ENCODE measurements at places on chromosomes 16 and 17.

- no peak for DNase-seq
Measured at GRCh38 chr16:71880176-71880575, 3.8 kb downstream of the ZNF821 start.

- no peak for DNase-seq
Measured at GRCh38 chr16:50276801-50277555, 10.6 kb downstream of the ADCY7 start.

GRCh38 chr16:30557707-30557956 is 542 bp downstream of the ZNF764 start:
- no peak for DNase-seq

DNA sequence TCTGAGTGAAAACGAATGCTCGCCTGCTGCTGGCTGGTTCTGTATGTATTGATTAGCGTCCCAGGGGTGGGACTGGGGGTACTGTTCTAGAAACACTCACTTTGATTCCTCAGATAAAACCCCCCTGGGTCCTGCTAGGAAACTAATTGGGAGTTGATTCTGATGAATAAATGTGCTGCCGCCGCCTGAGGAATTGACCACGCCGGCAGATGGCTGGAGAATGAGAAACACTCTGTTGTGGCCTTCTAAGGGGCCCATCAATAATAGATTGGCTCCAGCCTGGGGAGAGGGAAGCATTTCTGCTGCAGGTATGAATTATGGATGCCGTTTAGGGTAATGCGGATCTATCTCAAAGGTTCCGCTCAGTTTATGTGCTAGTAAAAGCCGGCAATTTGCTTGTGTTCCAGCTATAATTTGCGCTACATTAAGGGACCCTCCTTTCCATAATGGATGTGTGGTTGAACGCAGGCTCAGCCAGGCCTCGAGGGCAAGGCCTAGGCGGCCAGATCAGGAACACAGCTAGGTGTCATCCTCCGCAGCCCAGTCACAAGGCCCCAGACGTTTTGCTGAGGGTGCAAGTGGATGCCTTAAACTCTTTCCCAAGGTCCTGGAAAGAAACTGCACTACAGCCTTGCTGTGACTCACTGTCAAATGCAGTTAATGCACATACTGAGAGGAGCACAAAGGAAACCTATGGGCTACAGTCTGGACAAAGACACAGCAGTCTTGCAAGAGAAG is 132.2 kb upstream of the HS3ST2 start:
- DNase-seq, result no peak

DNA sequence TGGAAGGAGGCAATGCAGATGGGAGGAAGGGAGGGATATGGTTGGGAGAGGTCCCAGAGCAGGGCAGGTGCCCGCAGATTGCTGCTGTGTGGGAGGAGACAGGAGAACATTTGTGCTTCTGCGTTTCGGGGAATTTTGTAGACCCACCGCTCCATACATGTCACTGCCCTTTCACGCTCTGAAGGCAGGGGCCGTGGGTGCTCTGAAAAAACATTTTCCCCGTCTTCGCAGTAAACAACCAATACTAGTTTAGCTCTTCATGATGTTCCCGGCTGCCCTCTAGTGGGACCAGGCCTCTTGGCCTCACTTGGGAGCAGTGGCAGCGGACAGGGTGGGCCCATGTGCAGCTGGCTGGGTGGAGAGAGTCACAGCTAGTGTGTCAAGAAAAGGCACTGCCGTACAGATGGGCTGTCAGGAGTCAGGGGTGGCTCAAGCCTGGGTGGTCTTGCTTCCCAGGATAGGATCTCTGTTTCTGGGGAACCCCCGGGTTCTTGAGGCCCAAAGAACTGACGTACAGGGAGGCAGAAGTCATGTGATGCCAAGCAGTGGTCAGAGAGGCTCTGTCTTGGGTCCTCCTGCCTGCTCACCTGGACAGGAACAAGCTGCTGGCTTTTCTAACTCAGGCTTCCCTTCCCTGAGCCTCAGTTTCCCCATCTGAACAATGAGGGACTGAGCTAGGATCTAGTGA is 46.5 kb upstream of the CPNE2 start:
- DNase-seq, result peak; percentile 81

DNA sequence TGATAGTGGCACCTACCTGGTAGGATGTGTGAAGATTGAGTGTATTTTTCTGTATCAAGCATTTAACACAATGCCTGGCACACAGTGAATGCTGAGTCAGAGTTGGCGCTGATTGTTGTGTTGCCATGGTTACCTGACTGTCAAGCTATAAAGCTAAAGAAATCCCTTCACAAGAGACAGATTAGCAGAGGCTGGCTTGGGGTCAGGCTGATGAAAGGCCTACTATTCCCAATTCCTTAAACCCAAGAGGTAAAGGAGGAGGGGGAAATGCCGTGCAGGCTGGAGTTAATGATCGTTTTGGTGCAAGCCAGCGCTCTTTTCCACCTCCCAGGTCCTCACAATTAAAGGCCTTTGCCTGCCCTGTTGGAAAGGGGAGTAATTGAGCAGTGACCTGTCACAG is 5.9 kb downstream of the CLEC19A start:
- peak; percentile 15 for DNase-seq

GRCh38 chr16:68238029-68238345 is 2.1 kb upstream of the ESRP2 start:
- no peak for DNase-seq

- no peak for DNase-seq
Measured at GRCh38 chr17:6627019-6627418, 13.5 kb downstream of the KIAA0753 start.

- DNase-seq, result no peak
Measured at GRCh38 chr16:48810803-48811453, 200.9 kb upstream of the N4BP1 start.

DNA sequence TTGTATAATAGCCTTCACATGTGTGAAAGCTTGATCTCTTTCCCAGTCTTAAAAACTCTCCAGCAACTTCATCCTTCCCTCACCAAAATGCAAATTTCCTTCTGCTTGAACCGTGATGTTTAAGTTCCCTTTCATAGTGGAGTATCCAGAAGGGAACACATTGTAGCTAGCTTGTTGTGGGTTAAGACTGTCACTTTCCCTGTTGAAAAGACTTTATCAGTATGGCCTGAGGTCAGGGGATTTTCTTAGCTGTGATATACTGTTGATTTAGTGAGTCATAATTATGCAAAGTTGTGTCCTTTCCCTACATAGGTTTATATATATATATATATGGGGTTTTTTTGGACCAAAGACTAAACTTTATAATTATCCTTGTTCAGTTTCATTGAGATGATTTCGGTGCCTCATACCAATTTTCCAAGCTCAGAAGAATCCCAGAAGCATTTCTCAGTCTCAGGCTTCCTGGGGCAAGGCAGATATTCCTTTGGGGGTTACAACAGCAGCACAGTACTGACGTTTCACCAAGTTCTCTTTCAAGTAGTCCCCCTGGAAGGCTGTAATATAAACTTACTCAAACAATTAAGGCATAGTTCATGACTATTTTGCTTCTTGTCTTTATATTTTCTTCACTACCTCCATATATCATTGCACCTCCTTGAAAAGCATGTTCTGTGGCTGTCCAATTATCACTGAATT is 35.7 kb downstream of the ESRP2 start:
- no peak for DNase-seq

- DNase-seq, result no peak
Measured at GRCh38 chr16:11205754-11206581, 50.0 kb downstream of the SOCS1 start.

- DNase-seq, result no peak
Measured at GRCh38 chr17:10612957-10613744, 44.0 kb downstream of the MYH3 start.

- DNase-seq, result peak; percentile 57
Measured at GRCh38 chr17:77325577-77326075, 184.9 kb downstream of the SEC14L1 start.

DNA sequence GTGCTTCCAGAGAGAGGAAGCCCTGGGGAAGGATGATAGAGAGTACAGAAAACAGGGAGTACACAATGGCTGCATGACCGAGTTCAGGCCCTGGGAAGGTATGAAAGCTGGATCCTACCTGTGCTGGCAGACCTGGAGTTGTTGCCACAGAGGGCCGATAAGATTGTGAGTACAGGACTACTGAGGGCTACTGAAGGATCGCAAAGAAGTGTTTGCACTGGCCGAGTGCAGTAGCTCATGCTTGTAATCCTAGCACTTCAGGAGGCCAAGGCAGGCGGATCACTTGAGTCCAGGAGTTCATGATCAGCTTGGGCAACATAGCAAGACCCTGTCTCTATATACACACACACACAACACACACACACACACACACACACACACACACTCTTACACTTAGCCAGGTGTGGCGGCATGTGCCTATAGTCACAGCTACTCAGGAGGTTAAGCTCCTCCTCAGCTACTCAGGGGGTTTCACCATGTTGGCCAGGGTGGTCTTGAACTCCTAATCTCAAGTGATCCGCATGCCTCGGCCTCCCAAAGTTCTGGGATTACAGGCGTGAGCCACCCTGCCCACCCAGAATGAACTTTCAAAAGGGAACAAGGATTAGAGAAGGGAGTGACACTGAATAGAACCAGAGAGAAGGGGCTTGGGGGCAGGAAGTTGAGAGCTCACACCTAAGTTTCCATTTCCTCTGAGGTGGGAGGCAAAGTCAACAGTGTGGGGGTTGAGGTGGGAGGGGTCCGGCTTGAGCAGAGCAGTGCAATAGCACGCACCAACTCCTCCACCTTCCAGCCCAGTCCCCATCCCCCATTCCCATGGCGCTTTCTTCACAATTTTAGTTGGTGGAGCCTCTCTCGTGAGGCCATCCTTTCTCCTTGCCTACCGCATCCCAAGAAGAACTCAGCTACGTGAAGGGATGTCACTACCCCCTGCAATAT is 7.5 kb downstream of the SCIMP start:
- DNase-seq, result no peak
